NCI-H2107 (cell line): ENCODE measurements at places on chromosomes 16 and 17.

GRCh38 chr17:2043785-2044184, 2.0 kb downstream of the OVCA2 start:
- DNase-seq = no peak

- no peak for DNase-seq
Observed at GRCh38 chr17:68379692-68380677, 77.3 kb downstream of the WIPI1 start.

DNA sequence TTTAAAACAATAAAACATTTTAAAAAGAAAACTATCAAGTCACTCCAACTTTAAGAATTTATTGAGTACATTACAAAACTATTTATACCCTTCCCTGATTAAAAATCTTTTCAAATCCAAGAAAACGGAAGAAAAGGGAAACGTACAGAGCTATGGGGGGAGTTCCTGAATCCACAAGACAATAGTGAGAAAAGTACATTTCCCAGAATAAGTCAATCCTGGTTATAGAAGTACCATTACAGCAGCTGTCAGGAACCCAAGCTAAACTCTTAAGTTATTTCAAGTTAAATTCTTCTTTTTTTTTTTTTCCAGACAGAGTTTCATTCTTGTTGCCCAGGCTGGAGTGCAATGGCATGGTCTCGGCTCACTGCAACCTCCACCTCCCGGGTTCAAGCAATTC, 45.7 kb downstream of the SPOP start:
- no peak for DNase-seq

- DNase-seq = no peak
Observed at GRCh38 chr16:49550140-49550539, 176.5 kb downstream of the C16orf78 start.

DNA sequence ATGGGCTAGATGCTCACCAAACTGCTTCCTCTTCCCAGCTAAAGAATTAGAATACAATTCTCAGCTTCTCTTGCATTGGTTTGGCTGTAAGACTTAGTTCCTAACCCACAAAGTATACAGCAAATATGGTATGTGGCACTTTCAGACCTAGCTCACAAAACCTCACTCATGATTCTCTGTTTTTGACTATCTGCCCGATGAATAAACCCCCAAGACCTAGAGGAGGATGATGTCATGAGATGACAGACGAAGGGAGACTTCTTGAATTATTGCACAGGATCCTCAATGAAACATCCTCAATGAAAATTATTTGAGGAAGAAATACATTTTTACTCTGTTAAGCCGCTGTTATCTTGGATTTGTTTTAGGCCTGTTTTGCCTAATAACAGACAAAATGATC, 14.3 kb downstream of the CNOT1 start:
- no peak for DNase-seq
